ENCODE measurements at places on chromosomes 16 and 17.

DNA sequence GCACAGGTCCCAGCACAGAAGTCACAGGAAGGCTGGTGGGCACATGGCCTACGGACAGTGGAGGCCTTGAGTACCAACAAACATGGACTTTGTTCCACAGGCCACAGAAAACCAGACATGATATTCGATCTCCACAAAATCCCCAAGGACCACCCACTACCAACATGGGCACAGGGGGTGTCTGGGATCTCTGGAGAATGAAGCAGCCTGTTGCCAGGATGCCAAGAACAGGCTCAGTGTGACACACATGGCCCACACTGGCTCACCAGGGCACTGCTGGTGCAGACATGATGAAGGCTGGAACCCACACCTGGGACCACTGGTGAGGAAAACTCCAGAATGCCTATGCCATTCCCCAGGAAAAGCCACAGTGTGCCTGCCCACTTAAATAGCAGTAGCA, 120.2 kb downstream of the C16orf78 start:
- DNase-seq, result no peak

DNA sequence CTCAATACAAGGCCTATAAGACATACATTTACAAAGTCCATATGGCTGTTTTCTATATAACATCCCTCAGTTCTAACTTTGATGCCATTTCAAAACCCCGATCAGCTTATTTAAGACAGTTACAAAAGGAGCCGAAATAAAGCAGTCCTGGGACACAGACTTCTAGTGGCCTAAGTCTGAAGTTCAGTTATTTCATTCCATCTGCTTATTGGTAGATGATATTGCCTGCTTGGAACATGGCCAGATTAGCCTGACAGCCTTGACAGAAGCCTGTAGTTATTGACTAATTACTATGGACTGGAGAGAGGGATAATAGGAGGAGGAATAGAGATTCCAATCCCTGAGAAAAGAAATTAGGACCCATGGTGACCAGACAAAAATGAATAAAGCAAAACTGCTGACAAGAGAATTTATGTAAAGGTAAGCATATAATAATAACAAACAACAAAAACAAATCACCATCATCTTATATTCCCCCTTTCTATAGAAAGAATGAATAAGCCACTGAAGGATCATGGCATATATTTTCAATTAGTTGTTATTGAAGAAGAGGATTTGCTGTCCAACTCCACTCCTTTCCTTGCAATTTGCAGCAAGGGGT, 206.3 kb upstream of the TOM1L1 start:
- DNase-seq, result no peak

DNA sequence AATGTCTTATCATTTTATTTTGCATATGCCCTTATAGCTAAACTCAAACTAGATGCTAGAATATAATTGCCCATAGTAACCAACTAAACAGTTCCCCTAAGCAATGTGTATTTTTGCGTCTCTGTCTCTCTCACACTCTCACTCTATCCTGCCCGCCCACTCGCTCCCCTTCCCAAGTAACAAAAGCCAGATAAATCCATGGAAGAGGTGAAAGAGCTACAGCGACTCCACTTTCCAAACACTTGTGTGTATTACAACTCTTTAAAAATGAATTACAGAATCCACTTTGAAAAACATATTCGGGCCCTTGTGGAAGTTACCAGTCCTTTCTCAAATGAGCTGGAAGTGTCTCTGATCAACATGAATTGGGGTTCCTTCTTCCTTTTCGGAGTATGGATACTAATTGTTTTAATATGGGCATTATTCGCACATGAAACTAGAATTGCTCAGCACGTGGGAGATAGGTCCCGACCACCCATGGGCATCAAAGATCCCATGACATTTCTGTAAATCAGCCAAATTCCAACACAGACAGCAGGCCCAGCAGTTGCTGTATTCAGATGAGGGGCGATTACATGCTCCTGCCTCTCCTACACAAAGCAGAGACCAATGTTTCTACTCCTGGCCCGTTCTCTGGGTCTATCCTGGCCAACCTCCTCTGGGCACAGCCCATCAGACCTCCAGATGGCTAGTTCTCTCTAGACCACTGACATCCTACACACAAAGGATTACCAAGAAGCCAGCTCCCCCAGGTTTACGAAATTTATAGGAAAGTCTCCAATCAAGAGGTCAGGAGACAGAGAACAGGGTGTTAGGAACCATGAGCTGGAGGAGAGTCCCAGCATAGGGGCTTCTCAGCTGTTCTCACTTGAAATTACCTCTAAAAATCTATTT, 121.5 kb downstream of the ZFHX3 start:
- no peak for DNase-seq

GRCh38 chr17:76446449-76447231, 6.3 kb downstream of the UBE2O start:
- DNase-seq, result peak; percentile 71

GRCh38 chr16:54366943-54367342, 80.4 kb upstream of the IRX3 start:
- DNase-seq, result no peak

- DNase-seq, result peak; percentile 49
Observed at GRCh38 chr17:8125947-8126490, 2.1 kb upstream of the HES7 start.

- no peak for DNase-seq
Observed at GRCh38 chr17:51050291-51051033, 70.2 kb downstream of the SPAG9 start.

DNA sequence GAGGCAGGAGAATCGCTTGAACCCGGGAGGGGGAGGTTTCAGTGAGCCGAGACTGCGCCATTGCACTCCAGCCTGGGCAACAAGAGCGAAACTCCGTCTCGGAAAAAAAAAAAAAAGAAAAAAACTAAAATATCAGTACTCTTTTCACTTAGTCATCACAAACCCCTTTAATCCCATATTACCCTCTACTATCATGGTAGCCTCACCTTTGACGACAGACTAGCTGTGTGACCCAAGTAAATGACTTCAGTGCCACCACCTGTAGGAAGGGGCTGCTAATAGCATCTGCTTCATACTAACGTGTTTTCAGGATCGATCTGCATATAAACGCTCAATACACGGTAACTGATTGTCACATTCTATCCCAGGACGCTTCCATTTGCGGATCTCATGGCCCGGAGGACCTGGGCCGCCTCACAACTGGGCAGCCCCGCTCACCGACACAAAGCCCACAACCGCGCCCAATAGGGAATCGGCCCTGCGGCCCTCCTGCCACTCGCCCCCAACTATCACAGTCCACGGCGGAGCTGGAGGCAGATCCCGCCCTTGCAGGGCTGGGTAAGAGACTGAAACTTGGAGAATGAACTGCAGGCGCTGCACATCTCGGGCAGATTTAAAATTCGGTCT, 1.1 kb upstream of the ZNF263 start:
- DNase-seq, result peak; percentile 79

DNA sequence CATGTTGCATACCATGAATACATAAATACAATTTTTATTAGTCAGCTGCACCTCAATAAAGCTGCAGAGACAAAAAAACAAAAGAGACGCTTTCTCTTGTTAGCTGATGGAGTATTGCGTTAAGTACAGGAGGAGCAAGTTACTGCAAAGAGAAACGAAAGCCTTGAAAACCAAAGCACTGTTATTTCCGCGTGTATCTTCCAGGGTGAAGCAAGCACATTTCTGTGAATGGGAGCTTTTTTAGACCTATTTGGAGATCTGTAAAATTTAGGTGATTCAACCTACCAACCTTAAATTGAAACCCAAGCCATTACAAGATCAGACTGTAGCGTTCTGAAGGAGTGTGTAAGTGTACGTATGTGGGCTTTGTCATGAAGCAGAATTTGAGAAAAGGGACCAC, 390.4 kb downstream of the SOX9 start:
- DNase-seq, result no peak

GRCh38 chr16:67672306-67672705, 5.7 kb downstream of the C16orf86 start:
- no peak for DNase-seq

GRCh38 chr17:38753071-38753506, 548 bp downstream of the PSMB3 start:
- no peak for DNase-seq

- DNase-seq, result no peak
Observed at GRCh38 chr16:64872101-64872500, 249.8 kb downstream of the CDH11 start.

GRCh38 chr16:1153480-1154160, 714 bp downstream of the CACNA1H start:
- no peak for DNase-seq

DNA sequence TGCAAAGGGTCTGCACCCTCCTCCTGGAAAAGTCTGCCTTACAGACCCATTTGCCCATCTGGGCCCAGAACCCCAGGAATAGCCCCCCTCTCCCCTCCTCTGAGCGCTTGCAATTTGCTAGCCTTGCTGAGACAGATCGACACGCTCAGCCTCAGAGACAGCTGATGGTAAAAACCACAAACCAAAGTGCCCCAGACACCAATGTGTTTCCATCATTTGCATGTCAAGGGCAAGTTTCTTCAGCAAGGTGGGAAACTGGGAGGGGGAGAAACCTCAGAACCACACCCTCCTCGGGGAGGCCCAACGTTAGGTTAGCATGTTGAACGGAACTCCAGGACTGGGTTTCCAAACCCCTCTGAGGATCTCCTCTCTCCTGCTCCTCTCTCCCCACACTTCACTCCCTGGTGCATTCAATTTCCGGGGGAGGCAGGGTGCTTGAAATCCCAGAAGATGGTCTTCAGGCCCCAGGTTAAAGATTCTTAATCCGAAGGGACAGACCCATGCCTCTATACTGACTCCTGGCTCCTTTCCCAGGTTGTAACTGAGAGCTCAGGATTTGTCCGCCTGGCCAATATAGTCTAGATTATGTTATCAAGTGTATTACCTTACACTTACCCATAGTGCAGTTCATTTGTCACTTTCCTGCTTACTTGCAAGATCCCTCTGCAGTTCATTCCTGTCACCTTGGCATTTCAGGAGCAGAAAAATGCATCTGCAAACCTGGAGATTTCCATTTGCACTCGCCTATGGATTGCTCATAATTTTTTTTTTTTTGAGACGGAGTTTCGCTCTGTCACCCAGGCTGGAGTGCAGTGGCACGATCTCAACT, 1.3 kb upstream of the CUEDC1 start:
- no peak for DNase-seq

DNA sequence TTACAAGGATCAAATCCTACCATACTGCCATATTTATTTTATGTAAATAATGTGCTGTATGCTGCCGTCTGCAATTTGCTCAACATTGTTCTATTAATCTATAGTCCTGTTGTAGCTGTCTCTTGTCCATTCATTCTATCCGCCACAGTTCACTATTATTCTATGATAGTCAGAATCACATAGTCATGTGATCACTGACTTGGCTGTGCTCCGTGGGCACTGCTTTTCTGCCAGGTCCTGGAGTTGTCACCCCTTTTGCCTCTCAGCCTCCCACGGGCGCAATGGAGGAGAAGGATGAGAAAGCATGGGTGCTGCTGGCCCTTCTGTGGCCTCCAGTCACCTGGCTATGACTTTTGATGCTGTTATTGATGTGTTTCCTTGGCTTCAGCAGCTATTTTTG, 37.3 kb upstream of the ANKFY1 start:
- no peak for DNase-seq

DNA sequence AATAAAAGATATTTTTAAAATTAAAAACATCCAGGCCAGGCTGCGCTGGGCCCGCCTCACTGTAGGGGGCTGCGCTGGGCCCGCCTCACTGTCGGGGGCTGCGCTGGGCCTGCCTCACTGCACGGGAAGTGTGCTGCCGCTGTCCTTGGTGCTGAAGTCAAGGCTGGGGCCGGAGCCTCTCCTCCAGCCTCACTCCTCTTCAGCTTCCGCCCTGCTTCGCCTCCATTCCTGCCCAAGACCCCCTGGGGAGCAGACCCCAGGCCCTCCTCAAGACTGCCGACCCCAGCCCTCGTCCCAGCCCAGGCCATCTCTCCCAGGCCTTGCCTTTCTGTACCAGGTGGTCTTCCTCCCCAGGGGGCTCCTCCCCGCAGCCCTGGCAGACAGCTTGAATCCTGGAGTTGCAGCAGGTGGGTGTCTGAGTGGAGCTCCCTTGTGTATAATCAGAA, 26.2 kb downstream of the ENDOV start:
- DNase-seq, result peak; percentile 72

DNA sequence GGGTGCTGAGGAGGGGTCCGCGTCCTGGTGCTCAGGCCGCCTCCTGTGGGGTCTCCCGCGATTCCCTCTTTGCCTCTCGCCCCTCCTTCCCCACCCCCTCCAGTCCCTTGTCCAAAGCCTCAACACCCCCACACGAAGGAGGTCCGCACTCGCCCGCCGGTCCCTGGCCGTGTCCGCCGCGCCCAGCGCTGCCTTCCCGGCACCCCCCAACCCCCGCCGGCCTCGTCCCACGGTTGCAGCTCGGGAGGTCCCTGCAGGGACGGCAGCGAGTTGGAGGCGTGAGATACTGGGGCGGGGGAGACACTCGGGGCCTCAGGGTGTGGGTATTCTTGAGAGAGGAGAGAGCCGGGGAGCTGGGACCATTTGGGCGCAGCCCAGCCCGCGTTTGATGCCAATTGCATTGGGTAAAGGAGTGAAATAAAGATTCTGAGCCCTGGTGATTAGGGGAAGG, 468 bp downstream of the FLYWCH2 start:
- peak; percentile 37 for DNase-seq

GRCh38 chr17:45640141-45640850, 143.8 kb upstream of the CRHR1 start:
- peak; percentile 65 for DNase-seq

- peak; percentile 11 for DNase-seq
Observed at GRCh38 chr16:64278196-64278595, 843.7 kb downstream of the CDH11 start.

- no peak for DNase-seq
Observed at GRCh38 chr17:12867726-12868125, 78.4 kb downstream of the ARHGAP44 start.

- no peak for DNase-seq
Observed at GRCh38 chr17:76915840-76916510, 47.8 kb downstream of the MGAT5B start.

DNA sequence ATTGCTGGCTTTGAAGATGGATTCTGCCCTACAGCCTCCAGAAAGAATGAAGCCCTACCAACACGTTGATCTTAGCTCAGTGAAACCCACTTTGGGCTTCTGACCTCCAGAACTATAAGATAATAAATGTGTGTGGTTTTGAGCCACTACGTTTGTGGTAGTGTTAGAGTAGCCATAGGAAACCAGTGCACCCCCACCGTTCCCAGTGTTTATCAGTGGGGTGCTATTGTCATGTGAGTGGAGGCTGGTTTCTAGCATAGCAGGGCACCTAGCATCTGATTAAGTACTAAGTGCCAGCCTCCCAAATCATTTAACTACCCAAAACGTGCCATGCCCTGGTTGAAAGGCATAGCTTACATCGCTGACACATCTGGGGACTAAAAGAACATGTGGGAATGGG, 423.9 kb downstream of the UTP18 start:
- no peak for DNase-seq

Data from hepatic stellate cell (primary cell).